ENCODE measurements at places on chromosomes 6 and 20. TPM values are rescaled to one million over a fixed set of nuclear protein-coding genes. Genes with fewer than 3 reads are reported as not detected.

GRCh38 chr20:23634044-23634801 lies 3.5 kb downstream of the CST3 start:
- no peak for DNase-seq

The EPB41L1 gene
- 0.36 TPM for total RNA-seq

- DNase-seq: no peak
These were observed 388.4 kb upstream of the GJE1 start for GRCh38 chr6:141744194-141744925.

The CENPQ gene
- 5.4 TPM for total RNA-seq

- peak; percentile 21 for DNase-seq
These were observed 143.6 kb upstream of the GJE1 start for GRCh38 chr6:141988954-141989705.

DNA sequence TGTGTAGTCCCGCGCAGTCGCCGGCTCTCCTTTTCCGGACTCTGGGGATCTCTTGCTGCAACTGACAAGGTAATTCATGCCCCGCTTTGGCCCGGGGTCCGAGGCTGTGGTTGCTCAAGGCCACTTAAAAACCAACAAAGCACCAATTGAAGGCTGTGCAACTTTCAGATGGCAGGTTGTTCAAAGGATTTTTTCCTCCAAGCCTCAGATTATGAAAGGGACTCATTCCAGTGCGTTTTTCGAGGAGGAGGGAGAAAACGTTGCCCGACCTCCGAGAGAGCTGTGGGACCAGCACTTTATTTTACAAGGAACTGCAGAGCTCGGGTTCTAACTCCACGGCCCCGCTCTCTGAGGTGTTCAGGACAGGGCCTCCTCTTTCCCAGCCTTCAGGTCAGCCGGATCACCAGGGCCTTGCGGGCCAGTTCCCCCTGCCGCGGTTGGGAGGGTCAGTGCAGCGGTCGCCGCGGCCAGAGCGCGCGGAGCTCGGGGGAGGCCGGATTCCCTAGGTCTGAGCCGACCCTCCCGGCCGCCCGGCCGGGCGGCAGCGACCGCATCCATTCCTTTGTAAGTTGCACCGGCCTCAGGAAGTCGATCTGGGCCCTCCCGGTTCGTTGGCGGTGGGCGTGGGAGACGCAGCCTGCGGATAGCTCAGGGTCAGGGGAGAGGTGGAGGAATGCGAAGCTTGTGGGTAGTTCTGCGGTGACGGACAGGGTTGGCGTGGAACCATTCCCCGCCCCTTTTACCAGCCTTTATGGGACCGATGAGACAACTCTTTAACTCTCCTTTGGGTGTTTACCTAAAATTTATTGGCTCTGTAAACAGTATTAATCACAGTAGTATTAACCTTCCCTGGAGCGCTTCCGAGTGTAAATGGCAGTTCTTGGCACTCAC lies 1.6 kb downstream of the UTRN start:
- DNase-seq: peak; percentile 35

The GLP1R gene
- not detected for total RNA-seq

The IL17F gene
- not detected for total RNA-seq

The TOX2 gene
- total RNA-seq: 1.2 TPM

DNA sequence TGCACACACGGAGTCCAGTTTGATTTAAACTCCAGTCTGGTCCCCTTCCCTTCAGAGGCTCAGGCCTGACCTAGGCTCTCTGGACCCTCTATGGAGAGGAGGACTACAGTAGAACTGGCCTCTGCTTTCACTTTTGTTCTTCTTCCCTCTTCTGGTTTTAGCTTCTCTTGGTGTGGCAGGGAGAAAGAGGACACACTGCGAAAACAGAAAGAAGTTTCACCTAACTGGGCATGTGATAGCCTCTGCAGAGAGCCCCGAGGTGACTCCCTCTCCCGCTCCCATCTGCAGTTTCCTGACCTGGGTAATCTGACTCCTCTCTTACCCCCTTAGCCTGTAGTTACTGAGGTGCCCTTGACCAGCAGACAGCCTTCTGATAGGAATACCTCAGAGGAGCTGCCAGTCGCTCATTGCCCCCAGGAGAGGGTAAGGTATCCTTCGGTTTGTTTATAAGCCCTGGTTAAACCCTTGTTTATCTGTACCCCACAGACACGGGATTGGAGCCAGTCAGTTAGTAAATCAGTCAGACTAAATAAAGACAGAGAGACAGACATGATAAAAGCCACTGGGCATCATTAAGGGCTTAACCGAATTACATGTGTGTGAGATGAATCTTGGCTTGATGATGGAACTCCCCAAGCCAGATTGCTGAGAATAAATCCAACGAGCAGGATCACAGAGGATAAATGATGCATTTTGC lies 12.0 kb upstream of the DTNBP1 start:
- DNase-seq: no peak

- DNase-seq: no peak
These were observed 339.0 kb upstream of the ADGRB3 start for GRCh38 chr6:68296126-68296525.

The CTCFL gene
- total RNA-seq: not detected

The FOXA2 gene
- not detected for total RNA-seq

The ERVFRD-1 gene
- not detected for total RNA-seq

- no peak for DNase-seq
These were observed 39.3 kb upstream of the CST5 start for GRCh38 chr20:23918896-23919295.

The IL17A gene
- not detected for total RNA-seq

GRCh38 chr6:6224933-6225486 lies 95.5 kb downstream of the F13A1 start:
- DNase-seq: no peak

The CST2 gene
- not detected for total RNA-seq

The CST4 gene
- not detected for total RNA-seq

DNA sequence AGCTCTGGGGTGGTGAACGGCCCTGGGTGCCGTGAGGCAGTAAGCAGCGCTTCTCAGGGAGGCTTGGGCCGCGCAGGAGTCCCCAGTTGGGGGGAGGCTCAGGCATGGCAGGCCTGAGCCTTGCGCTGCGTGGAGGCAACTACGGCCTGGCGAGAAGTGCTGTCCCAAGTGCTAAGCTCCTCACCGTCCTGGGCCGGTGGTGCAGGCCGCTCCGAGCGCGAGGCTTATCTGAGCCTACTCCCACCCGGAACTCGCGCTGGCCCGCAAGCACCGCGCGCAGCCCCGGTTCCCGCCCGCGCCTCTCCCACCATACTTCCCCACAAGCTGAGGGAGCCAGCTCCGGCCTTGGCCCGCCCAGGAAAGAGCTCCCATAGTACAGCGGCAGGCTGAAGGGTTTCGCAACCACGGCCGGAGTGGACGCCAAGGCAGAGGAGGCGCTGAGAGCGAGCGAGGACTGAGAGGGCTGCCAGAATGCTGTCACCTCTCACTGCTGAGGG lies 1.8 kb upstream of the WRNIP1 start:
- DNase-seq: no peak

DNA sequence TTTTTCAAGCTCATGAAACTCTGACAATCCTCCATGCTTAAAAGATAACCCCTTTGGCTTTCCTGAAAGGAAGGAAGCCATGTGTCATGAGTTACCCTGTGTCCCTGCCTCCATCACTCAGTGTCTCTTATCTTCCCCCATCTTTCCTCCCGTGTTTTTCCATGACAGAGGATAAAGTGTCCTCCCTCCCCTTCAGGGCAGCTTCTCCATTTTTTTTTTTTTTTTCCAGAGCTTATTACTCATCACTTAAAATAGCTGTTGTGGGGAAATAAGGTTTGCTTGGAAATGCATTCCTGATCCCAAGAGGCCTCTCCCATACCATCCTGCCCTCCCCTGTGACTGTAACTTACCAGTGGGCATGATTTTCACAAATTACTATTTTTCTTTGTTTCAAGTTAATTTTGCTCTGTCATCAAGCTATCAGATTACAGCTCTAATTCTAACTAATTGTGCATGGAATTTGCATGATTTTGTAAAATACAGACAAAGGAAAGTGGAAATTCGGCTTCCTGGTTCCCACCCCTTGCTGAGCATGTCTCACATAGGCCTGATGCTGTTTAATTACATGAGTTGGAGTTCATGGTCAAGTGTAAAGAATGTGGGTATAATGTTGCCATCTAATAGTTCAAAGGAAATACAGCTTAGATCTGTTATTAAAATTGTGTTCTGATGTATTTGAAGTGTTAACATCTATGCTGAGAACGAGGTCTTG lies 614.5 kb upstream of the FLRT3 start:
- DNase-seq: no peak

DNA sequence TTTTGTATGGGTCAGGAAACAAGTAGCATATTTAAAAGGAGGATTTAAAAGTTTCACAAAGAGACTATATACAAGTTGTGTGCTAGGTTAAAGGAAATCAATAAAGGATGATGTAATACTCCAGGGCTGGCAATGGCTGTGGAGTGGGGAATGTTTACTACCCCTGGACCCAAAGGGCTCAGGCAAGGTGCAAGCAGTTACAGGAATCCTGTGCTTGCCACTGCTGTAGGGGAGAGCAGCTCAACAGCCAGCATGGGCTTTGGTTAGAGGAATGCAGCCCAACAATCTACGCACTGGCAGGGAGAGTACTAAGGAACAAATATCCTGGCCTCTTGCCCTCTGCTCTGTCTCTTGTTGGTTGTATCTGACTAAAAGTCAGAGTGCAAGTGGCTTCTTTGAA lies 1642.2 kb downstream of the KHDRBS2 start:
- DNase-seq: no peak

GRCh38 chr20:58621906-58622548 lies 29.1 kb upstream of the STX16 start:
- no peak for DNase-seq

GRCh38 chr6:6085928-6086668 lies 79.4 kb upstream of the NRN1 start:
- DNase-seq: no peak

The ZNF512B gene
- 17.7 TPM for total RNA-seq

- peak; percentile 70 for DNase-seq
These were observed 53.8 kb downstream of the ADGRG6 start for GRCh38 chr6:142355520-142356174.

DNA sequence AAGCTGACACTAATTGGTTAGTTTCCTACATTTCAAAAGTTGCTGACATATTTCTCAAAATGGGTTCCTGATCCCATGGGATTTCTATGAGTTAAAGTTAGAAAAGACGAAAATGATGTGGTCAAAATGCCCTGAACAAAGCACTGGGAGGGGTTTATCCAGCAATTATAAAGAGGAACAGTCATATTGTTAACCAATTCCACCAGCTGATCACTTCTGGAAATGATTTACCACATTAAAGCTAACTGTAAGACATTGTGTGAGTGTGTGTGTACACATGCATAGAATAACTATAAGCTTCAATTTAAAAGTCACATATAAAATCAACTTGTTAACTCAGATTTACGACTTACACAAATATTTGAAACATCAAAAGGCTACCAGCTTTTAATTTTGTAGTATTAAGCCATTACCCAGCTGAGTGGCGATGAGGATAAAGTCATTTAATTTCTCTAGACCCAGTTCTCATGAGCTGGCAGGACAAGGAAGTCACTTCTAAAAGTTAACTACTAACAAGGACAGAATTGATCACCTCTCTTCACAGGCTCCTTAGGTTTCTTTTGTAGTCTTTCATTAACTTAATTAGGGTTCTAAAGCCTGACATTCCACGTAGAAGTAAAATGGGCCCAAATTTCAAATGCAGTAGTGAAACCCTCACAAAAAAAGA lies 40.4 kb downstream of the MAN1A1 start:
- no peak for DNase-seq

The IMPG1 gene
- not detected for total RNA-seq

GRCh38 chr6:44086931-44087574 lies 40.2 kb downstream of the MRPL14 start:
- no peak for DNase-seq

DNA sequence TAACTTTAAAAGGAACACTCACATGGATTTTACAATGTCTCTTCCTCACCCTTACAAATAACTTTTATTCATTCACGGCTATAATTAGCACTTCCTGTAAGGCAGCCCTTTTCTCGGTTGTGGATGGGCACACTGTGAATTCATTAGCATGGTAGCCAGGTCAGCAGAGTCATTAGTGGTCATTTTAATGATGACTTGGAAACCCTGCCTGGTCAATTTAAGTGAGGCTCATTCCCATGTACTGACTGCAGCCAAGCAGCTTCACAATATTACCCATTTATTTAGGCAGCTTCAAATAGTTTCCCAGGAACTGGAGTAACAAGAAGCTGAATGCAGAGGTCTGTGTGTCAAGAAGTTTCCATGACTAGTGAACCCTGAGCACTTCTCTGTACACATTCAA lies 248.8 kb downstream of the KHDC1L start:
- DNase-seq: no peak

- DNase-seq: no peak
These were observed 184.7 kb downstream of the CDH4 start for GRCh38 chr20:61436667-61437279.

GRCh38 chr6:43809417-43810305 lies 39.6 kb downstream of the VEGFA start:
- no peak for DNase-seq

The SALL4 gene
- not detected for total RNA-seq

The WFDC12 gene
- total RNA-seq: not detected
